Right renal pelvis (tissue), 4 donors: ENCODE measurements at places on chromosomes 2 and 18. TPM values are rescaled to one million over a fixed set of nuclear protein-coding genes. Genes with fewer than 3 reads are reported as not detected.
A peak's percentile ranks its signal among the peaks of the same experiment; 100 is the strongest.

DNA sequence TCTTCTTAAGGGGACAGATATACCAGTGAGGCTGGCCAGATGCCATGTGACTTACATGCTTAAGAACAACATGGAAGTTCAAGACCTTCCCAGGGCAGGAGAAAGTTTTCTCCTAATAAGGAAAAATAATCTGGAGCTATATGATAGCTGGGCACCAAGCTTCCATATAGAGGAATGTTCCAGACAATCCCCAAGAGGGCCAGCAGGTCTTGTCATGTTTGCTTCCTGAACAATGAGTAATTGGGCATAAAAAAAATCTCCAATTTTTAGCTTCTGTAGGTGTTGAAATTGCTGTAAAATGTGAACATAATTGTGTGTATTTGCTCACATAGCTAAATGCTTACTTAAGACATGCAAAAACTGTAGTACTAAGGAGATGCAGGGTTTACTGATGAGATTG, 809.5 kb upstream of the PIK3C3 start:
- DNase-seq = no peak

- no peak for DNase-seq
These were observed 267.0 kb downstream of the STK39 start for GRCh38 chr2:167980439-167980838.

DNA sequence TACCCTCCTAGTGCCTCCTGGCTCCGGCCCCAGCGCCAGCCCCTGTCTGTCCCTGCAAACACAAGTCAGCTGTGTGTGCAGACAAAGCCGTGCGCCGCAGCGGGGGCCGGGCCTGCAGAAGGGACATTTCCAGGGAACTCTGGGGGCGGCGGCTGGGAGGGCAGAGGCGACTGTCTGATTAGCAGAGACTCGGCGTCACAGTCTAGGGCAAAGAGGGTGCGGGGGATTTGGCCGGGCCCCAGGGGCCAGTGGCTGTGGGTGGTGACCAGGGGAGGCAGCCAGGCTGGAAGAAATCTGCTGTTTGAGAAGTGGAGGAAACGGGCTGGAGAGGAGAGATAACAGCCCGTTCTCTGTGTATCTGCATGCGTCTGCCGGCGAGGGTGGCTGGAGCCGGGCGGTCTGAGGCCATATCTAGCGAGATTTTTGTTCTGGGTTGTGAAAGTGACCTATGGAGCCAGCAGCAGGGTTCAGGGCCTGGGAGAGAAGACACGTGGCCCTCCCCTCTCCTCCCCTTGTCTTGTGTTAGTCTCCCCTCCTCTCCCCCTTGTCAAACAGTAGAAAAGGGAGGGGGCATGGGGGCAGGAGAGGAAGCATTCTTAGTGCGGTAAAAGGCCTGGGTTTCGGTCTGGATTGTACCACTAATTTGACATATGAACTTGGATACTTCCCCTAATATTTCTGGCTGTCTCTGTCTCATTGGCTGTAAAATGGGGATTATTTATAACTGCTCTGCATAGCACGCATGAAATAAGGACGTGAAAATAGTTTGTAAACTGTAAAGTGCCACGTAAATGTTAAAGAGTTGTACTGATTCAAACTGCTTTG, 169.4 kb downstream of the SMAD7 start:
- peak; percentile 78 for DNase-seq

GRCh38 chr2:201950606-201951005, 83.0 kb upstream of the FZD7 start:
- no peak for DNase-seq

DNA sequence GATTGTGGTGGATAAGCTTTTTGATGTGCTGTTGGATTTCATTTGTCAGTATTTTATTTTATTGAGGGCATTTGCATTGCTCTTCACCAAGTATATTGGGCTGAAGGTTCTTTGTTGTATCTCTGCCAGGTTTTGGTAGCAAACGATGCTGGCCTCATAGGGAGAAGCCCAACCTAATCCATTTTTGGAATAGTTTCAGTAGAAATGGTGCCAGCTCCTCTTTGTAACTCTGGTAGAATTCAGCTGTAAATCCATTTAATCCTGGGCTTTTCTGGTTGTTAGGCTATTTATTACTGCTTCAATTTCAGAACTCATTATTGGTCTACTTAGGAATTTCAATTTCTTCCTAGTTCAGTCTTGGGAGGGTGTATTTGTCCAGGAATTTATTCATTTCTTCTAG, 309.8 kb upstream of the SETBP1 start:
- DNase-seq = no peak

DNA sequence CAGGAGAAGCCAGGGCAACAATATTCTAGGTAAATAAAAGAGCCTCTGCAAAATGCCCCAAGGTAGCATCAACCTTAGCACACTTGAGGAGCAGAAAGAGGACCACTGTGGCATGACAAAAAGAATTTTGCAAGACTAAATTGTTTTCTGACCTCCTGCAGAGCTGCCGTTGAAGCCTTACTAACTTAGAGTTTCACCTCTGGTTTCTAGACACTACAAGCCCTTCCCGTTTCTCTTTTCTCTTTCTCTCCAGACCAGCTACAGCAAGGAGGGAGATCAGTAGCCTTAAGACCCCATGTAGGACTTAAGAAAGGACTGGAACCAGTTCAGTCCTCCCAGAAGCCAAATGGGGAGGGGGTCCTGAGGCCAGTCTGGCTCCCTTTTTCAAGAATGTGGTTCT, 73.3 kb upstream of the SP3 start:
- no peak for DNase-seq

DNA sequence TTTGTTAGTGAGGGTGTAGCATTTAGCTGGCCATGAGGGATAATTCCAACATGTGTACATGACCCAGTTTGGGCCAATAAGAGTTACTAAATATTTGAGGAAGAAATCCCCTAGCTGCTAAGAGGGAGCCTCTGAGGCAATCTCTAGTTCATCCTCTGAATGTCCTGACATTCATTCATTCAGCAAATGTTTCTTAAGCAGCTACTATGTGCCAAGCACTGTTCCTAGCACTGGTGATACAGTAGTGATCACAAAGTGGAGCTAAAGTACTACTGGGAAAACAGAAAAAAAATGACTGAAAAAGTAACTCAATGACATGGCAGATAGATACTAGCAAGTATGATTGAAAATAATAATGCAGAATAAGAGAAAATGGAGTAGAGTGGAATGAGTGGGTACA, 79.8 kb upstream of the PID1 start:
- DNase-seq = no peak

GRCh38 chr2:168801471-168801870, 966 bp upstream of the NOSTRIN start:
- DNase-seq = no peak

- no peak for DNase-seq
These were observed 99.5 kb upstream of the AGAP1 start for GRCh38 chr2:235394278-235394828.

Gene CD8B2
- 0.19 TPM for polyA plus RNA-seq

Gene MYOM1
- 7.2 TPM for polyA plus RNA-seq
